Left hindlimb (tissue), 1 donor: ENCODE measurements at places on chromosomes 4 and X.

- DNase-seq = peak; percentile 51
Observed at GRCh38 chr4:154332681-154333421, 158.7 kb downstream of the DCHS2 start.

DNA sequence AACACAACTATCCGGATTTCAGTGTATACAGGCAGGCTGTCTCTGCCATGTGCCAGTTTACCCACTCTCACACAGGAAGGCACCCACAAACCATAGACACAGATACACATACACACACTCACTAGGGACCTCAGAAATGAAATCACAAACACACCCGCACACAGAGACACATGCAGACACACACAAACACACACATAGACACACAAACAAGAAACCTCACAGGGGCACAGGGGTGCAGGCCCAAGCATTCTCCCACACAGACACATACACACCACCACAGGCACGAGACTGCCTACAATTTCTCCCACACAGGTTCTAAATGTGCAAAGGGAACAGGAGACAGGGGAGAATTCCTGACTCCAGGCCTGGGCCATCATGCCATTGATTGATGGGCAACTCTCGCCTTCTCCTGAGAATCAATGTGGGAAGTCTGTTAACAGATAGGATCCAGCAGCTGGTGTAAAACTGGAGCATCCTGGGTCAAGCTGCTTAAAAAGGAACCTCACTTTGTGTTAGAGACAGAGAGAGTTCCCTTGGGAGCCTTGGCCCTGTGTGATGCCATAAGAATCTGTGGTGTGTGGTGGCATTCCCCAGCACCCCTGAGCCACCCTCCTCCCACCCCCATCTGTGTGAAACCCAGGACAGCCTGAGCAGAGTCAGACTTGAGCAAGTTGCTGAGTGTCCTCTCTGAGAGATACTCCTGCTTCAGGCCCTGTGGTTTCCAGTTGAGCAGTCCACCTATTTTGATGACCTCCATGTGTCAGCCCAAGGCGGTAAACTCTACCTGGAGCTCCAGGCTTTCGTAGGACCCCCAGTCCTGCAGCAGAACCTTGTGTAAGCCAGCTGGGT is 33.9 kb downstream of the NBDY start:
- DNase-seq = no peak

- DNase-seq = no peak
Observed at GRCh38 chrX:47380268-47380667, 9.9 kb downstream of the ZNF157 start.

DNA sequence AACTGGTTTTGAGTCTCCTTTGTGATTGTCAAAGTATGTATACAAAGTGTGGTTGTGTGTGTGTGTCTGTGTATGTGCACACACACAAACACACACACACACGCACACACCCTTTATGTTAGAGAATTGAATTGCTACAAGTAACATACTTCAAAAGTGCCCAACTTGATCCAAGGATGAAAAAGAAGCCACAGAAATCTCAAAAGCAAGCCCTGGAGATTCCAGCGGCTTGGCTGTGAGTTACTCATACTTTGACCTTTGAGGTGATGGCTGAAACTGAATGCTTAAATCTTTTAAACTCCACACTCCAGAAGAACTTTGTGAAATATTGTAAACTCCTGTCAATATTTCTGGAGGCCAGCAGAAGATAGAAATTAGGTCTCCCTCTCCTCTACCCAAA is 168.4 kb upstream of the NRK start:
- no peak for DNase-seq

DNA sequence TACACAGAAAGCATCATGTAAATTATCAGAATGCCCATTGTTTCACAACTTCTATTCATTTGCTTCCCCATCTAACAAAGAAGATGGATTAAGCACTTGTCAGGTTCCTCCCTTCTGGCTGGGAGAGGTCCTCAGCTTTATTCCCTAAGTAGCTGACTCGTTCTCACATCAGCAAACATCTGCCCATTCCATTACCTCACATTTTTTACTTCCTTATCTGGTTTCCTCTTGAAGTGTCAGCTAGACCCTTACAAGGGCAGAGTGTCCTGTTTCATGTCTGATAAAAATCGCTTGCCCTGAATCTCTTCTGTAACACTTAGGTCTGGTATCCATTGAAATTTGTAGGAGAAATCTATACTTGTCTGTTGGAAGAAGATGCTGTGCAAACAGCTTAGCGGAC is 34.7 kb downstream of the TMPRSS11A start:
- DNase-seq = no peak

DNA sequence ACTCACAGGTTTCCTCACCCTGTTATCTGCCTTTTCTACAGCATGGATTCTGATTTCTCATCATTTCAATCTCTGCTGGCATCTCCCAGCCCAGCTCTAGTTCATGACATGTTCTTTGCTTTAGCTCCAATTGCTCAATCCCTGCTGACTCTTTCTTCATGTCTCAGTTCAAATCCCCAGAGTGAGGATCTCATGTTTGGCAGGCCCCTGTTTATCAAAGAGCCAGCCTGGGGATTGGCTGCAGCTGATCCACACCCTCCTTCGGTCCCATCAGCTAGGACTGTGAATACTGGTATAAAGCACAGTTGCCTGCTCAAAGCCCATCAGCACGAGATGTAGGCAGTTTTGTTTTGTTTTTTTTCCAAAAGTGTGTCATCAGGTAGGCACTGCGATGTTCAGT is 14.4 kb upstream of the CC2D2A start:
- DNase-seq = no peak

DNA sequence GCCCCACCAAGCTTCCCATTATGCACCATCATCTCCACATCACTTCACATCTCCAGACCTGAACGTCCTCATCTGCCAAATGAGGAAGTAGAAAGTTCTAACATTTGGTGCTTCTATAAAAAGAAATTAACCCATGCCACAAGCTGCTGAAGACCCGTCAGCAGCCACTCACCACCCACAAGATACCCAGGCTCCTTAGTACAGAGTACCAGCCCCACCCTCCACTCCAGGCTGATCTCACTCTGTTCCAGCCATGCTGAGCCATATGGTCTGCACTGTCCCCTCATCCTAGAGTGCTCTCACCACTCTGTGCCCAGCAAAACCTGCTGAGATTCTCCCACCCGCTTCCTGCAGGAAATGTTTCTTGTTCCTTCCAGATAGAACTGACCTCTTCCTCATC is 240.8 kb upstream of the PPARGC1A start:
- no peak for DNase-seq

DNA sequence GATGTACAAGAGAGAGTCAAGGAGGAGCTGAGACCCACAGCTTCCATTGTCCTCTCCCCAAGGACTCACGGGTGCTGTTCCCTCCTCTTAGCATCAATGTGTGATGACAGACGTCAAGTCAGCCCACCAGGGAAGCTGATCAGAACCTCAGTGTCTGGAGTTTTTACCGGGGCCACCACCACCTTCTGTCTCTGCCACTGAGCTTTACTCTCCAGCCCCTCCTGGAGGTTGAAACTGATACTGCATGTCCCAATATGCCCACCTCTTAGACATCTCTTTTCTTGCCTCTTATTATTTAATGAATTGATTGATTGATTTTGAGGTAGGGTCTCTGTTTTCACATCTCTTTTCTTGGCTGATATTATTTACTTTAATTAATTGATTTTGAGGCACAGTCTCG is 10.3 kb upstream of the AKAP17A start:
- DNase-seq = no peak

- peak; percentile 37 for DNase-seq
Observed at GRCh38 chrX:153924149-153924861, 1.8 kb downstream of the ARHGAP4 start.

- DNase-seq = no peak
Observed at GRCh38 chrX:97847885-97848679, 964.4 kb downstream of the RPA4 start.

- DNase-seq = peak; percentile 65
Observed at GRCh38 chrX:53287493-53288138, 6.2 kb upstream of the IQSEC2 start.

GRCh38 chr4:10502717-10503116 is 45.5 kb upstream of the ZNF518B start:
- no peak for DNase-seq

DNA sequence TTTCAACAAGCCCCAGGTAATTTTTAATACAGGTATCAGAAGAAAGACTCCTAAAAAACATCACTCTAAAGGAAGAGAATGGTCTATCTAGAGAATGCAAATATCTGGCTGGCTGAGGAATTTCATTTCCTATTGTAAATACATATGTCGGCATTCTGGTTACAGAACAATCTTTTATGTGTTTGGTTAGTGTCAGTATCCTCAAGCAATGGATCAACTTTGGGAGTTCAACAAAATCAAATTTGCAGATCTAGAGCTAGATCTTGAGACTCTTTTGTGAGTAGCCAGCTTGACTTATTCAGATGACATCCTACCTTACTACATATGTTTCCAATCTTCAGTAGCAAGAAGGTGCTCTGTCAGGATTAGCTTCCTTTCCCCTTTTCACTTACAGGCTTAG is 145.1 kb downstream of the BTC start:
- DNase-seq = no peak

DNA sequence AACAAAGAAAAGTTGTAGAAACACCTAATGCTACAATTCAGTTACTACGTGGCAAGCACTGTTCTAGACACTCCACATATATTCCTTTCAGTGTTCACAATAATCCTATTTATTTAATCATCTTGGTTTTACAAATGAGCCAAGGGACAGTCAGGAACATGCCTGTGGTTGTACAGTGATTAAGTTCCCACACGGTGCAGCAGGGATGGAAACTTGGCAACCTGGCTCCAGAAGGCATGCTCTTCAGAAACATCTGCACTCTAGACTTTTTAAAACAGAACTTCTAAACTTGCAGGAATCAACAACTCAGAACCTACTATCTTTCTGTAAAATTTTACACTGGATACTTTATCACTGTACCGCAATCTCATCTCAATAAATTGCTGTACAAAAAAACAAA is 32.1 kb downstream of the TAPT1 start:
- no peak for DNase-seq

GRCh38 chr4:107897823-107898222 is 33.5 kb upstream of the CYP2U1 start:
- no peak for DNase-seq

DNA sequence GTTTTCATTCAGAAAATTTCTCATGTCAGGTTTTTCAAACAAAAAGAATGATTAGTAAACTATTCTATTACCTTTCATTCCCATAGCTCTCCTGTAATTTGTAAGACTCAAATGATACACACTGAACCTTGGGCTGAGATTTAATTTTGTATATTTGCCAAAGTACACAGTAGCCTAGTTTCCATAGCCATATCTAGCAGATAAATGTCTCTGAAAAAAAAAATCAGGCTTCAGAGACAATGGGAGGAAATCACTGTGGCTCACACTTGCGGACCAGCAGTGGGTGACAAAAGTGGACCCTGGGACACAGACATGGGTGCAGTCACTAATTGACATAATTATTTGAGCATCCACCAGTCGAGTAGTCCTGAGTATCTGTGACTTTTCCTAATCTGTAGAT is 46.6 kb downstream of the MAOA start:
- no peak for DNase-seq

DNA sequence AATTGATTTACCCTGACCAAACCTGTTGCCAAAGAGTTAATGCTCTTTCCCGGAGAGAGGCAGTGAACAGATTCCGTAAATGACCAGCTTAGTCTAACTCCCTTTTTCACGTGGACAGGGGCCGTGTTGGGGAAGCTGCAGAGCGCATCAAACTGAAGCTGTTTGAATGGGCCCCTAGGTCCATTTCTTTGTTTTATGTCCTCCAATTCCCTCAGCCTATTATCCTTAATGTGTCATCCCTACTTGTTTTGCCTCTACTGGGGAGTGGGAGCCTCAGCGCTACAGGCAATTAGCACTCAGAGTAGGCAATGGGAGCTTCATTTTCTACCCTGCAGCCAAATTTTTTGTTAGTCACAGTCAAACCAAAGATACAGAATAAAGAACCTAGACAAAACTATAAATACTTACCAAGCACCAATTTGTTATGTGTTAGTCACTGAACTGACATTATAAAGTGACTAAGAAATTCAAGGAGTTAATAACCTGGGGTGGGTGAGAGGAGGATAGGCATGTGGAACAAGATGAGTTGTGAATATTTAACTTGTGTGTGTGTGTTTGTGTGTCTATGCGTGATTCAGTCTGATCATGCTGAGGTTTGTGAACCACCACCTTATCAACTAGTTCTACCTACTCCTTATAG is 417.4 kb downstream of the PACRGL start:
- DNase-seq = no peak

GRCh38 chr4:83217721-83218522 is 66.7 kb downstream of the COQ2 start:
- no peak for DNase-seq

GRCh38 chr4:38612646-38613414 is 51.2 kb upstream of the KLF3 start:
- DNase-seq = no peak

GRCh38 chr4:60241866-60242265 is 958.3 kb upstream of the ADGRL3 start:
- DNase-seq = no peak

GRCh38 chrX:97756879-97757278 is 873.2 kb downstream of the RPA4 start:
- no peak for DNase-seq

DNA sequence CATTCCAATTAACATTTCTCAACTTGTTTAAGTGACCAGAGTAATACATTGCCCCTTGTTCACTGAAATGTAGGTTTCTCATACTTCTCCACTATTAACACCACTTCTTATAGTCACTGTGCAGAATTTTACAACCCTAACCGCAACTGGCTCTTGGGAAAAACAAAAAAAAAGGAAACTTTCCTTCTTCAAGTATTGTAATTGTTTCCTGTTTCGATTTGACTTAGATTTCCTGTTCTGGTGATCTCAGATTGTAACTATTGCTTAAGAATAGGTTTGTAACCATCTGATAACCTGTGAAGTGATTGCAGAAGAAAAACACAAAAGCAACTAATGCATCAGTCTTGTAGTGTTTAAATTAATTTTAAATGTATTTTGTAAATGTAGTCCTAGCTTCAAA is 594.7 kb upstream of the GALNT7 start:
- no peak for DNase-seq

DNA sequence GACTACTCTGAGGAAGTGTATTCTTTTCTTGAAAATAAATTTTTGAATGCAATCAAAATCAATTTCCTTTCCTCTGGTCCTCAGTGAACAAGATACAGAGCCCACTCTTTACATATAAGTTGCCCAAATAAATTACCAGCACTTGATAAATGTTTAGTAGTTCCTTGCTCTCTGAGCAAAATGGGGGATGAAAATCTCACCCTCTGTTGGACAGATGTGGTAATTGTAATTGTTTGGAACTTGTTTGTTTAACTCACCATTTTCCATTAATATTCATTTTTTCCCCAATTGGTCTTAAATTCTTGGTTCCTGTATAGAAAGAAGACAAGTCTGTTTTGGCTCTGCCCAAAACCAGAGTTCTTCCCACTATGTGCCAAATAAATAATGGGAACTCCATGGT is 146.3 kb downstream of the LDB2 start:
- DNase-seq = no peak

DNA sequence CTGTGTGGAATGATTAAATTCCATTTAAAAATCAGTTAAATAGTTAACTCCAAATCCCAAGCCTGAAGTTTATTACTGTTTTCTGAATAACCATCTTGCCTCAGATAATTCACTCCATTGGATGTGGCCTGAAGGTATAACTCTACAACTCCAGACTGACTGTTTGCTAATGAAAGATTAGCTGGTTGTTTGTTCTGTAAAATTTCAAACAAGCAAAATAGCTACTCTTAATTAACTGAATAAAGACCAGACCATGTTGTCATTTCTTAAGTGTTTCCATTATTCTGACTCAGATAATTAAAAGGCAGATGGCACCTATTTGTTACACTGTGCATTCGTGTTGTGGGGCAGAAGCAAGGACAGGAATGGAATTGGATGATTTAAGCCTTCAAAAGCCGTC is 78.5 kb upstream of the DDIT4L start:
- no peak for DNase-seq
